ENCODE measurements at places on chromosomes 6 and 20. TPM values are rescaled to one million over a fixed set of nuclear protein-coding genes. Genes with fewer than 3 reads are reported as not detected.

Gene RPS6KA2
- 14.9 TPM for total RNA-seq

GRCh38 chr6:130054725-130055124 is 36.3 kb downstream of the L3MBTL3 start:
- no peak for DNase-seq

DNA sequence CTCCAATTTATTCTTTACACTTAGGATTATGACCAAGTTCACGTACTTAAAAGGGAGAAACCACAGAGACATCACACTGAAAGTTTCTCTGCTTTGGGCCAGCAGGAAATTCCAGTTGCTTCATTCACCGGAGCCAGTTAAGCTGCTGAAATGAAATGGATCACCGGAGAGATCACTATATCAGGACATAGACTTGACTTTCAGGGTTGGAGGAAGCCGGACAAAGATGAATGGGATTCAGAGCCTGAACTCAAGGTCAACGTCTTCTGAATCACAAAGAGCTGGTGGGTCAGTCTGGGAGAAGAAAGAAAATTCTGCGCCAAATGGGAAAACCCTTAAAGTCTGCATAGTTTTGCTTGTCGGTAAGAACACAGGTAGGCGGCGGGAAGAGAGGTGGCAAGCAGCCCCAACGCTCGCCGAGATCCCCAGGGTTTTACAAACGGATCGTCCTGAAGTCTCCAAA is 81.9 kb upstream of the CCDC28A start:
- DNase-seq: peak; percentile 33

Gene CBLN4
- not detected for total RNA-seq

Gene MAN1A1
- total RNA-seq: 18.7 TPM

GRCh38 chr6:73642530-73642929 is 11.3 kb downstream of the SLC17A5 start:
- DNase-seq: no peak

DNA sequence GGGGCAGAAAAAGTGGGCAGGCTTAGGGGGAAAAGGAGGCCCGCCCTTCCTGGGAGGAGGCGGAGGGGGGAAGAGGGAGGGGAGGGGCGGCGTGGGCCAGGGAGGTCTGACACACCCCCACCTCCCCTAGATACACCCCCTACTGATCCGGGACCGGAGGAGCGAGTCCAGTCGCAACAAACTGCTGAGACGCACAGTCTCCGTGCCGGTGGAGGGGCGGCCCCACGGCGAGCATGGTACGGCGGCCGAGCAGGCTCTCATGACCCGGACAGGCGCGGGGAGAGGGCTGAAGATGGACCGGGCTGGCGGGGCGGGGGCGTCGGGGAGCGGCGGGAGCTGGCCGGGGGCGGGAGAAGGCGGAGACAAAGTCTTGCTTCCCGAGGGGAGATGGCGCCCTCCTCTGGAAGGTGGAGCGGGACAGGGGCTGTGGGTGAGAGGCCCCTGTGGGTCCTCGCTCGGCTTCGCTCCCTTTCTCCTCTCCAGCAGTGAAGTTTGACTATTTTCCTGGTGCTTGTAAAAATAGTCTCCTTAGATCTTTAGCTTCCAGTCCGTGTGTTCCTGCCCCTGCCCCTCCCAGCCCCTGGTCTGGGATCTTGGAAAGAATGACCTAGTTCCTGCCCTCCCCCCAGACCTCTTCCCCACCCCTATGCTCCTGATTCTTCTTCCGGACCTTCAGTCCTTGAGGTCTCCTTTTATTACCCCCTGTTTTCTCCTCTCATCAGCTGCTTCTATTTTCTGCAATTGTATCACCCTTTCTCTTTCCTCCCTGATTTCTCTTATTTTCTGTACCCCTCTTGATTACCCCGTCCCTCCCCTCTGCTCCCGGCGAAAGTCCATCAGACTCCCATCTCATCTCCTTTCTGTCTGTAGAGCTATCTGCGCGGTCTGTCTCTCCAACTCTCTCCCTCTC is 6.1 kb downstream of the SYNGAP1 start:
- peak; percentile 85 for DNase-seq

GRCh38 chr6:42410861-42411260 is 40.9 kb downstream of the TRERF1 start:
- no peak for DNase-seq

DNA sequence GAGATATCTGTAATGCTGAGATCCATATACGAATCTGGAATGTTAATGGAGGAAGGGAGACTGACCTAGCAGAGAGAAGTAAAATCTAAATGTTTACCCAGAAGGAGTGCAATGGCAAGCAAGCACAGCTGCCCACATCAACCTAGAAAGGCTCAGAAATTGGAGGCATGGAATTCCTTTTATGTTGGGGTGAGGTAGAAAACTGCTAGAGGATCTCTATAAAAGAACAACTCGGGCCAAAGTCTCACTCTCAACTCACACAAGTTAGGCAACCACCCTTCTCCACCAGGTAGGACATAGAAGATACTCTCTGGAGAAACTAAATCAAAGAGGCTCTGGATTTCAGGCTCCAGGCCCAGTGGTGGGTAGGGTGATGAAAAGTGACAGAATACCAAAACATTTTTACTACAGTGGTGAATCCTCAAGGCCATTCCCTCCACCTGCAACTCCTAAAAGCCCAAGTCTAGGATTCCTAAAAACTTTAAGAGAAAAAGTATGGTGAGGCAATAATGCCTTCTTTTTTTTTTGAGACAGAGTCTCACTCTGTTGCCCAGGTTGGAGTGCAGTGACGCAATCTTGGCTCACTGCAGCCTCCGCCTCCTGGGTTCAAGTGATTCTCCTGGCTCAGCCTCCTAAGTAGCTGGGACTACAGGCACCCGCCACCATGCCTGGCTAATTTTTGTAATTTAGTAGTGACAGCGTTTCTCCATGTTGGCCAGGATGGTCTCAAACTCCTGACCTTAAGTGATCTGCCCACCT is 9.5 kb upstream of the ADGRG6 start:
- DNase-seq: no peak

DNA sequence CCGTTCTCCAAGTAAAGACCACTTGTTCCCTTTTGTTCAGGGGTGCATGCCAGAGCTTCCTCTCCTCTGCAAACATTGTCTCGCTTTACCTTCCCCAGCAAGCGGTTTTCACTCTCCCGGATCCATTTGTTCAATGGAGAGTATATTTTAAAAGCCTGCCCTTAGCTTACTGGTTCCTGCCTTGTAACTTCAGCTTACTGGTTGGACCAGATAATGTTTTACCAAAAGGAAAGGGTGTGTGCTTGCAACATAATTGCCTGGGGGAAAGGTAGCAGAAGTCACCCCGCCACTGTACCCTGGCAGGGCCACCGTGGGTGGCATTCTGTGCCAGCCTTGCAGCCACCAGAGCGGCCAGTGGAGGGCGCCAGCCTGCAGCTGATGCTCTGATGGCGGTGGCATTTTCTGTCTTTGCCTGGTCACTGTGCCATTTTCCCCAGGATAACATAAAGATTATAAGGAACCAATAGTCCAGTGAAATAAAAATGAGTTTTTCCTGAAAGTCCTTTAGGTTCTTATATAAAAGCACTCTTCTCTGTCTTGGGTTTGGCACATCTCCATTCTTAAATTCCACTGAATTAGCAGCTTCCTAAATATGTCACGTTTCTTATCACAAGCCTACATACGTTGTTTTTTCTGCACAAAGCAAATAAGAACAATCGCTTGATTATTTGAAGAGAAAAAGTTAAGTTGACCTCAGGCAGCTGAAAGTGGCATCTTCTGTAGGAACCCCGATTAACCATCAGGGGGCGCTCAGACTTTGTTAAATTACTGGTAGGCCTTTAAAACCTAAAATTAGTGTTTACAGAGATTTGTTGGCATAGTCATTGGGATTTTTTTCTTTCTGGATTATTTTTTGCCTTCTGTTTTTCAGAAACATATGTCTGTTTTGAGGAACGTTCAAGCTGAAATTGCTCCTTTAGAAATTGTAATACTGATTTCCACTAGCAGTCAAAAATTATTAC is 67.4 kb upstream of the XRN2 start:
- peak; percentile 76 for DNase-seq

DNA sequence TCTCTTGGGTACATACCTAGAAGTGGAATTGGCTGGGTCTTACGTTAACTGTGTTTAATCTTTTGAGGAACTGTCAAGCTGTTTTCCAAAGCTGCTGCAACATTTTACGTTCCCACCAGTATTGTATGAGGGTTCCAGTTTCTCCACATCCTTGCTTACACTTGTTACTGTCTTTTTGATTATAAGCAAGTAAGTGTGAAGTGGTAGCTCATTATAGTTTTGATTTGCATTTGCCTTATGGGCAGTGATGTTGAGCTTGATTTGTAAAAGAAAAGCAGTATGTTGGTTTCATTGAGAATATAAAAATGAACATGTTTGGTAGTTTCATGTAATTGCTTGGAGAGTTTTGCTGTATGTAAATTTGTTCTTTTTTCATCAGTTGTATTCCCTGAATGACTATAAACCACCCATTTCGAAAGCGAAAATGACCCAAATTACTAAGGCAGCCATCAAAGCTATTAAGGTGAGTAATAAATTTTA is 40.4 kb downstream of the SCAF8 start:
- DNase-seq: no peak

- DNase-seq: no peak
These were observed 164.1 kb downstream of the TBXT start for GRCh38 chr6:166003569-166003968.

GRCh38 chr6:128121610-128122009 is 220.8 kb upstream of the THEMIS start:
- DNase-seq: no peak
